AG09309 (cell line): ENCODE measurements at places on chromosomes 2 and 18.

DNA sequence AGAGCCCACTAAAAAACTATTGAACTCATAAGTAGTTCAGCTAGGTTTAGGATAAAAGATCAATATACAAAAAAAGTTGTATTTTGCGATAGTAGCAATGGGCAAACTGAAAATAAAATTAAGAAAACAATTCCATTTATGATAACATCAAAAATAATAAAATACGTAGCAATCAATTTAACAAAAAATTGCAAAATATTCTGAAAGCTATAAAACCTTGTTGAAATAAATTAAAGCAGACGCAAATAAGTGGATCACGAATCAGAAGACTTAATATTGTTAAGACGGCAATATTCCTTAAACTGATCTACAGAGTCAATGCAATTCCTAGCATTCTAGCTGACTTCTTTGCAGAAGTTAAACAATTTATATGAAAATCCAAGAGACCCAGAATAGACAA lies 24.5 kb downstream of the ABCB11 start:
- DNase-seq: no peak

GRCh38 chr2:102033750-102034682 lies 42.3 kb downstream of the IL1R2 start:
- DNase-seq: no peak

DNA sequence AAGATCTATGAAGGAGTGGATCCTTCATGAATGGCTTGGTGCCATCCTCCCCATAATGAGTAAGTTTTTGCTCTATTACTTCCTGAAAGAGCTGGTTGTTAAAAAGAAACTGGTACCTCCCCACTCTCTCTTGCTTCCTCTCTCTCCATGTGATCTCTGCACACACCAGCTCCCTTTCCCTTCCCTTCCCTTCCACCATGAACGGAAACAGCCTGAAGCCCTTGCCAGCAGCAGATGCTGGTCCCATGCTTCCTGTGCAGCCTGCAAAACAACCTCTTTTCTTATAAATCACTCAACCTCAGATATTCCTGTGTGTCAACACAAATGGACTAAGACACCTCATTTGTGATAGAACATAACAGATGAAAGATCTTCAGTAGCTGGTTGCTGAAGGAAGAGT lies 303.5 kb upstream of the ACVR2A start:
- no peak for DNase-seq

DNA sequence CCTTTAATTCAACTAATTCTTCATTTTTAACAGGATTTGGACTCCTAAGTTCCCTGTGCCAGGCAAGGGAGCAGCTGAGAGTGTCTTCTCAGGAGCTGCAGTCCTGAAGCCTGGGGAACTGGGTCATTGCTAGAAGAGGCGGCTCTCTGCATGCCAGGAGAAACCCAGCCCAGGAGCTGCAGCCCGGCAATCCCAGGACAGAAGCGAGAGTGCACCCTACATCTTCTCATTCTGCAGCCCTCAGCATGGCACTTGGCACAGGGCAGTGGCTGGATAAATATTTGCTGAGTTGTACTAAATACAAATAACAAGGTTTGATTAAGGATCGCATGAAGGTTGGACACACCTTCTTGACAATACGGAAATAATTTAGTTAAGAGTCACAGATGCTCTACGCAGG lies 244.9 kb upstream of the PXDN start:
- DNase-seq: no peak

DNA sequence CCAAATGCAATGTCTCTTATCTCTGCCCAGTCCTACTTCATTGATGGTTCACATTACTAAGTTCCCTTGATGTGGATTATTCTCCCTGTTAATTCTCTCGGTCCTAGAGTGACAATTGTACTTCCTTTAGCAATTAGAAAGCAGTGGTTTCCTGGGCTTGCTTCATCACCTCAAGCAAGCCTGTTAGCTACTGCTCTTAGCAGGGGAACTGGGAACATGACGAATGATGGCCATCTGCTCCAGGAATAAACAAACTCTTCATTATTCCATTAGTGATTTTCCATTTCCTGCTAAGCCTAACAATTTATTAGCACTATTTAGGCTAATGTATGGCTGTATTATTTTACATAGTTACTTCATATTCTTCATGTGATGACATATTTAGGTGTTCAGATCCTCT lies 331.8 kb downstream of the MTX2 start:
- no peak for DNase-seq

- DNase-seq: no peak
Measured at GRCh38 chr2:226715347-226715990, 84.2 kb downstream of the IRS1 start.

GRCh38 chr2:175877845-175878544 lies 124.1 kb downstream of the LNPK start:
- DNase-seq: no peak

DNA sequence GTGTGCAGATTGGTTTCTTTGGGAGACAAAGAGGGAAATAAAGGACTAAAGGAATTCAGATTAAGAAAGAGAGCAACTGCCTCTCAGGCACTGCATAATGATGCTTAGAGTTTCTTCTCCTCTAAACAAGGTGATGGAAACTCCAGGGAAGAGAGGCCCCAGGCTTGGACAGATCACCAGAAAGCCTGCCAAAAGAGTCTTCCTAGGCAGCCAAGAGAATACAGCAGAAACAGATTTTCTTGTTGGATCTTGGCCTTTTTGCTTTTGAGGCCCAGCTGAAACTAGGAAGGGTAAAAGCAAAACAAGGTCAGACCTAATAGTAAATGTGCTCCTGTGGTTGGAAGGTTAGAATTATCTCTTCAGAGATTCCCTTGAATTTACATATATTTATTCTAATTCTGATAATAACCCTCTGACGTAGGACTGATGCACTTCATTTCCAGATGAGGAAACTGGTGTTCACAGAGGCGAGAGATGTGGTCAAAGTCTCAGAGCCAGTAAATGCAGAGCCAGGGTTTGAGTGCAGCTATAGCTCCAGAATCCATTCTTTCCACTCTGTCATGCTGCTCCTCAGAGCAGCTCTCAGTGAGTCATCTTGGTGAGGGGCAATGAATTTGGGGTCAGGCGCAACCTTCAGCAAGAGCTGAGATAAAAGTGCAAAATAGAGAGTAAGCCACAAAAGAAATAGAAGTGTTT lies 142.3 kb upstream of the FBXO11 start:
- DNase-seq: no peak
